HT-29 (cell line): ENCODE measurements at places on chromosomes 2 and 18.

DNA sequence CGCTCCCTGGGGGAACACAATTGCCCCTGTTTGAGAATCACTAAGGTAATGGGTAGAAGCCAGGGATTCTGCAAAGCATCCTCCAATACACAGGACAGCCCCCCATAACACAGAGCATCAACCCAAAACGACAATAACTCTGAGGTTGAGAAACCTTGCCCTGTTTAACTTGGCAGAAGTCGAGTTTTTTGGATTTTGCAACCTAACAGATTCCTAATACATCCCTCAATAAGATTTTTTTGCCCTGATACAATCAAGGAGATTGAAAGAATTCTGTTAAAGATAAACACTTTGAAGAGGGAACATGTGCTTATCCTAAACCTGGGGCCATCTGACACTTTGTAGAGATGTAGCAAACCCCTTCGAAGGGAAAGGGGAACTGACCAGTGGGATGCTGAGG, 92.5 kb upstream of the ZNF532 start:
- no peak for DNase-seq

GRCh38 chr2:117068371-117068770, 746.1 kb upstream of the DDX18 start:
- no peak for DNase-seq

DNA sequence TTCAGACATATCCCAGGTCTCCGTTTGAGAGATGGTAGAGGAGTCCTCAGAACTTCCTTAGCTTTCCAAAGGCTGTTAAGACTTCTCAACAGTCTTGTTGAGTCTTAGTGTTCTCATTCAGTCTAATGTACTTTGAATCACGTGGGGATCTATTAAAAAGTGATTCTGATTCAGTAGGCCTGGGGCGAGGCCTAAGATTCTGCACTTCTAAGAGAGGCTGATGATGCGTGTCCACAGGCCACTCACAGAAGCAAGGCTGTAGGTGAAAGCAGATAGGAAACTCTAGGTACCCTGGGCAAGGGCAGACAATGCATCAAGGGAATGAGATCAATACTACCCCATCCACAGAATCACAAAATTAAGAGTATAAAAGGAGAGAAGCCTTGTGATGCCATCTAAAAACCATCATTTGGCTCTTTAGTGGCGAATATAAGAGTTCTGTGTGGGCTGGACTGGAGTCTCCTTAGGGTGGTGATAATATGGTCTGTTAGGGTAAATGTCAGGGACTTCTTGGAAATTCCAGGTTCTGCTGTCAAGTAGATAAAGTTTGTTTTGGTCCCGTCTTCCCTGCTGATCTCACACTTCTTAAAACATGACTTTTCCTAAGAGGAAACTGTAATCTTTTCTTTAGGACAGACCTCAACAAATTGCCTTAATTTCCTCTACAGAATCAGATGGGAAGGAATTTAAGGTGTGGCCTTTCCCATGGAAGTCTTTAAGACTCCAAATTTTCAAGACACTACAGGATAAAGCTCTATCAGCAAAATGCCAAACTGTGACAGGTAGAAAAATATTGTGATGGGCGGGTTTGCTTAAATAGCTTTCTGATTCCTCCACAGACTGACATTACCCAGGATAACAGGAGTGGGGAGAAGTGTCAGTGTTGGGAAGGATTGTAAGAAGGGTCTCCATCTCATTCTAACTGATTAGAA, 45.7 kb upstream of the NEMP2 start:
- no peak for DNase-seq

- DNase-seq: no peak
These were observed 216.0 kb downstream of the RAD51AP2 start for GRCh38 chr2:17302281-17302680.

GRCh38 chr2:18976168-18976961, 382.1 kb downstream of the OSR1 start:
- no peak for DNase-seq

DNA sequence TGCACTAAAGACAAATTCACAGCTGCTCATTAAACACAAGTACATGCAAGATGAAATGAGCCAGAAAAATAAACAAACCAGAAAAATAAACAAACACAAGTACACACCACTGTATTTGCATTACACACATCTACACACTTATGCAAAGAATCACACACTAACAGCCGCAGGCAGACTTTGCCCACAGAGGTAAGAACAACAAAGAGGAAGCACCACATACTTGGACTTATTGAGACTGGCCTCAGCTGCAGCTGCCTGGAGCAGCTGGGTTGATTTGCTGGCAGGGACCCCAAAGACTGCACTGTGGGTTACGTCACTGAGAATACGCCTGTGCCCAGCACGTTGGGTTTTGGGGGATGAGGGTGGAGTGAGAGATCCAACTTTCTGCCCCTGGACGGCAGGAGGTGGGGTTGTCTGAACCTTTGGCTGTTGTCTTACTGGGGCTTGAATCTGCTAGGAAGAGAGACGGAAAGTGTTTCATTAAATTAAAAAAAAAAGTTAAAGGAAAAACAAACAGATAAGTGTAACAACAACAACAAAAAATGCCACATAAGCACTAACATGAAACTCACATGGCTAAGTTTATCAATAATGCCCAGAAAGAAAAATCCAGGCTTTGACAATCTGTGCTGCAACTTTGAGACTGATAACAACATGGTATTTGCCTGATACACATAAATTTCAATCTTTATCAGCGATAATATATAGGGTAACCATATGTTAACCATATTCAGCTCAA, 71.9 kb upstream of the NFU1 start:
- DNase-seq: no peak

DNA sequence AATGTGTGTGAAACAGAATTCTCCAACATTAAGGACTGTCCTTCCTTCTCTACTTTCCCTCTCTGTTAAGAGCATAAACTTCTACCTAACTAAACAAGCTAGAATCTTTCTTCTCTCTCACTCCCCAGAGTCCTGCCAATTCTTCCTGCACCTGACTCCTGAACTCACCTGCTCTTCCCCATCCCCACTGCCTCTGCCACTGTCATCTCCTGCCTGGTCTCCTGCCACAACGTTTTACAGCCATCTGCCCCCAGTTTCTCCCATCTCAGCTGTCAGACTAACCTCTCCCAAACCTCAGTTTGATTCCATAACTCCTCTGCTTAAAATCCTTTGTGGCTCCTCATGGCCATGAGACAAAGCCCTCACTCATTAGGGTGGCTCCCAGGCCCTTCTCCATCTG, 288.3 kb upstream of the FBXO11 start:
- no peak for DNase-seq

- DNase-seq: no peak
These were observed 4.9 kb upstream of the PDCD1 start for GRCh38 chr2:241863536-241863954.

- no peak for DNase-seq
These were observed 436.8 kb downstream of the TGIF1 start for GRCh38 chr18:3886575-3887322.

DNA sequence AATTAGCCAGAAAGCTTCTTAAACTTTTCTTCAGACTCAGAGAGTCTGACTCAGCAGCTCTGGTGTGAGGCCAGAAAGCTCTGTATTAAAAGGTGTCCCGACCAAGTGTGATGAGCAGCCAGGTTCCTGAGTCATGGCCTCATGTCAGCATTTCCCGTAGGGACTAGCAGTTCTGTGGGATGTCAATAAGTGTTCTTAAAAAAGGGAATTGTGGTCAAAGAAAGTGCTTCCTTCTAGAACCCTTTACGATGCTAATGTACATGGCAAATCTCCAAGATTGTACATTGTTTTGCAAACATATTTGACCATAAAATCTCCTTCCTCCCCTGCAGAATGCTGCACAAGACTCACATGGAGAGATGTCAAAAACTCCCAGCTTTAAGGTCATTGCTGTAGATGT, 80.1 kb downstream of the PLA2R1 start:
- no peak for DNase-seq

DNA sequence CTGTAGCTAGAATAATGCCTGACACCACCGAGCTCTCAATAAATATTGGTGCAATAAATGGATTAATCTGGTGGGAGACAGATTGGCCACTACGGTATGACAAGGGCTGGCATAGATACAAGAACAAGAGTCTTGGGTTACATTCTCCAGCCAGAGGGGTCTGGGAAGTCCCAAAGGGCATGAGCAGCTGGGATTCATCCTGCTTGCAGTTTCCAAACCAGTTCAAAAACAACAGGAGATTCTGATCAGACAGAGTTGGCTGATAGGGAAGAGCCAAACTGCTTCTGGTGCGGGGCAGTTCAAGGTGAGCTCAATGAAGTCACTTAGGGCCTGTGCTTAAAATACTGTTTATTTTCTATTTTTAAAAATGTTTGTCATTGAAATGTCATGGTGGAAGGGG, 266.9 kb downstream of the TNS1 start:
- no peak for DNase-seq

DNA sequence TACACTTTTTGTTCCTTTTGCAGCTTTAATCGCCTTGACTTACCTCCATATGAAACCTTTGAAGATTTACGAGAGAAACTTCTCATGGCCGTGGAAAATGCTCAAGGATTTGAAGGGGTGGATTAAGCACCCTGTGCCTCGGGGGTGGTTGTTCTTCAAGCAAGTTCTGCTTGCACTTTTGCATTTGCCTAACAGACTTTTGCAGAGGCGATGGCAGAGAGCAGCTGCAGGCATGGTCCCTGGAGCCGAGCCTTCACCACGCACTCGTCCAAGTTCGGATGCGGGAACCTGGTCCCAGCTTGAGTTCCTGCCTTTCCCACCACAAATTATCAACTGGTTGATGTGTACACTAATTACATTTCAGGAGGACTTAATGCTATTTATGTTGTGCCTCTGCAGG, 232.7 kb downstream of the ALPK2 start:
- no peak for DNase-seq

DNA sequence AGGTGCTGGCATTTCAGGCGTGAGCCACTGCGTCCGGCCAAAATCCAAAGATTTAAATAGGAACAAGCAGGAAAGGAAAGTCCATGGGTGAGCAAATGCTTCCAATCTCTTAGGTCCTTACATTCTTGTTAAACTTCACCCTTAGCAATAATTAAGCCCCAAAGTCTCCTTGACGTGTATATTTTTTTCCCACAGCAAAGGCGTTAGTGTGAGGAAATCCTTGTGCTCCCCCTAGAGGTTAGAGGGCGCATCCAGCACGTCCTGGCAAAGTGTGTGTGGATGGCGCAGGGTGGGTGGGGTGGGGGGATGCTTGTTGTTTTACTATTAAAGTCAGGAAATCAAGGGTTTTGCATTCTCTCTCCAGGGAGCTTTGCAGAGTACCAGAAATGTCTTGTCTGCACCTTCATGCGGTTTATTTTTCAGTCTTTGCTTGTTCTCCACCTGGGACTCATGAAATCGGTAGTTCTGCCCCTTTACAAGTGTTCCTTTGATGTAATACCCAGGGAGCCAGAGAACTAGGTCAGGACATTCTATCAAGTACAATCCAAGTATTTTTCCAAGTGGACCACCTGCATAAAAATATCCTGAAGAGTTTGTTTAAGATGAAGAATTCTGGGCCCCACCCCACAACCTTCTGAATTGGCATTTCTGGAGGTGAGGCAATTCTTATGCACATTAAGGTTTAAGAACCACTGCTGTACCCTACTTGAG, 22.2 kb upstream of the ITSN2 start:
- DNase-seq: peak; percentile 74

GRCh38 chr18:76564117-76564516, 69.1 kb upstream of the ZNF516 start:
- DNase-seq: no peak

- DNase-seq: no peak
These were observed 44.9 kb upstream of the LONRF2 start for GRCh38 chr2:100367163-100367562.

DNA sequence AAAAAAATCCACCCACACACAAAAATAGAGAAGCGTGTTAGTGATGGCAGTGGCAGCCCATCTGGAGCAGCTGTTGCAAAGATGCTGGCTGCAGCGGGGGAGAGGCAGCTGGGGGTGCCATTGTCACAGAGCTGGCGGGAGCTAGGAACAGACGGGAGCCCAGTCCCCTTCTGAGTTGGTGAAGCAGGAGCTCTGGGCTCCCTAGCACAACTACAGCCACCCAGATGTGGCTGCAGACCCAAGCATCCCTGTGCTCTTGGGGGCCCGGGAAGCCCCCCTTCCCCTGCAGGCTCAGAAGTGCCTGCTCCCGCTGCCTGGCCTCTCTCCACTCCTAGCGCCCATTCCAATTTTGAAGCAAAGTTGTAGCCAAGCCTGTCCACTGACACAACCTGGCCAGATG, 366.6 kb upstream of the MC4R start:
- DNase-seq: no peak

- DNase-seq: no peak
These were observed 46.3 kb downstream of the GPC1 start for GRCh38 chr2:240481720-240482119.

GRCh38 chr18:26159353-26159752, 25.7 kb downstream of the PSMA8 start:
- DNase-seq: peak; percentile 8

DNA sequence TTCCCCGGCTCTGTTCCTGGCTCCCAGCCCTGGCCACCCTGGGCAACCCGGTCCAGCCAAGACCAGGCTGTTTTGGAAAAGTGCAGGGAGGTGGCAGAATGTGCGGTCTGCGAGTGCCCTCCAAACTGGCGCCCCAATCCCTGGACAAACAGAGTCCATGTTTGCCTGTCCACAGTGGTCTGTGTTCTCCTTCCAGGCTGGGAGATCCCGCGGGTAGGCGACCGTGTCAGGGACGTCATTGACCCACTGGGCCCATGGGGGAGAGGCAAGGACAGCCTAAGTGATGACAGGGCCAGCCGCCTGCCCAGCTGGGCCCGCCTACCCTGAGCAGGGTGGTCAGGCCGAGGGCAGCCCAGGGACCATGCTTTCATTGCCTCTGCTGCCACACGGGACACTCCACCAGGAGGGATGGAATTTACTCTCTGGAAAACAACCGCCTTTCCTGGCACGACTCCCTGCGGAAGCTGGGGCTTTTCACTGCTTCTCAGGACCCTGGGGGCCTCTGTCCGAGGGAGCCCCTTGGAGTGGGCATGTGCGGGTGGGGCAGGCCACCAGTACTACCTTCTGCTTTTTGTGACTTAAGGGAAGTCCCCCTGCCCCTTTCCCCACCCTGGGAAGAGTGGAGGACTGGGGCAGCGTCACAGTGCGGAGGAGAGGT, 20.1 kb downstream of the CYP26B1 start:
- no peak for DNase-seq

DNA sequence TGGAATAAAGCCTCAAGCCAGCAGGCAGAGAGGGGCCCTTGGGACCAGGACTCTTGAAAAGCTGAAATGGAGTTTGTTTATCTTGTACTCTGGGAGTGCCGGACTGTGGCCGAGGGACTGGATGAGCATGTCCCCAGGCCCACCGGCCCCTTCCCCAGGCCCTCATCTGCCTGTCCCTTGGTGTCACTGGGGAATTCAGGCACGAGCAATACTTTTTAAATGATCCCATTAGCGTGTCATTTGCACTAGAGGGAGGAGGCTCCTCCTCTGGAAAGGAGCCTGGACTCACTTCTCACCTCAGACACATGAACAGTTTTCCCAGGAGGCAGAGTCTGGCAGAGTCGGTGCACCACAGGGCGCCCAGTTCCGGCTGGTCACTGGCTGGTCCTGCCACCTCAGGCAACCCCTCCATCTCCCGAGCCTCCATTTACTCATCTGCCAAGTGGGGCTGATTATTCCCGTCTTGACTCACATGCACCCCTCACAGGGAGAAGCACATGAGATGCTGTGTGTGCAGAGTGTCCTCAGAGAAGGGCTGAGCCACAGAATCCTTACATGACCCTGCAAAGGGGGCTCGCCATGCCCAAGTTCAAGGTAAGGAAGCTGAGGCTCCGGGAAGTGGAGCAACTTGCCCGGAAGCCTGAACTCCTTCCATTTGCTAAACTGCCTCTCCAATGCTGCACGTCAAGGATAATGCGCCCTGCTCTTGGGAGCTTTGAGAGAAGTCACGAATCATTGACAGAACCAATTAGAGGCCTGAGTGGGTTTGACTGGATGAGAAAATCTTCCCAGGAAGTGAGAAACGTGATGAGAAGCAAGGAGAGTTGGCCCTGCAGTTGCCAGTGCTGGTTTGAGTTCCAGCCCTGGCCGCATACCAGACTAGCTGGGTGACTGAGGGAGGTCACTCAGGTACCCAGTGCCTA, 26.7 kb downstream of the CIB4 start:
- DNase-seq: no peak
